Activated CD4-positive, alpha-beta T cell treated with anti-CD3 and anti-CD28 coated beads for 48 hours (primary cell): ENCODE measurements at places on chromosomes 16 and 17.

DNA sequence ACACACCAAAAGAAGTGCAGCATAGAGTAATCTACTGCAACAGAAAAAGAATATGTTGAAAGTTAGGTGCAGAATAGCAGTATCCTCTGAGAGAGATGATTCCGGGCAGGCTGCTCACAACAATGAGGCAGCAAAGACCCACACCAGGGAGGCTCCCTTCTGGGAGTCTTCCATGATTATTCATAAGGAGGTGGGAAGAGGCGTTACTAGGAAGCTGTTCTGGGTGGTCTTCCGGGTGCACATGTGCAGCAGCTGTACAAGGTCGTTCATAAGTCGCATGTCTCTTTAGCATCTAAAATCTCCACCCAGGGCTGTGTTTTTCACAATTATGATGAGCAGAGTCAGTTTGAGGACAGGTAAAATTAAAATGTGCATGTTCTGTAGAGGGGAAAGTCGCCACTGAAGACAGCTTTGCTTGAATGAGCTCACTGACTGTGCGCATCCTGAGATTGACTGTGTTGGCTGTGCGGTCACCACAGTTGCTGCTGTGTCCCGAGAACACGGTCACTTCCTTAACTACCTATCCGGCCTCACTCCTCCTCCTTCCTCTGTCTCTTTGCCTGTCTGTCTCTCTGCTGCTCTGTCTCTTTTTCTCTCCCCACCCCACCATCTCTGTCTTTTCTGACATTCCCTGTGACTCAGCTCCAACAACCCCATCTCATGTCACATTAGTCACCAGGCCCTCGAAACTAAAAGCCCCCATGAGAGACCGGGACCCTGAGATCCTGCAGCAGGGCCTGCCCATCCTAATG is 125.5 kb upstream of the HSBP1 start:
- no peak for DNase-seq

GRCh38 chr16:68992521-68992920 is 112.9 kb upstream of the HAS3 start:
- no peak for DNase-seq

DNA sequence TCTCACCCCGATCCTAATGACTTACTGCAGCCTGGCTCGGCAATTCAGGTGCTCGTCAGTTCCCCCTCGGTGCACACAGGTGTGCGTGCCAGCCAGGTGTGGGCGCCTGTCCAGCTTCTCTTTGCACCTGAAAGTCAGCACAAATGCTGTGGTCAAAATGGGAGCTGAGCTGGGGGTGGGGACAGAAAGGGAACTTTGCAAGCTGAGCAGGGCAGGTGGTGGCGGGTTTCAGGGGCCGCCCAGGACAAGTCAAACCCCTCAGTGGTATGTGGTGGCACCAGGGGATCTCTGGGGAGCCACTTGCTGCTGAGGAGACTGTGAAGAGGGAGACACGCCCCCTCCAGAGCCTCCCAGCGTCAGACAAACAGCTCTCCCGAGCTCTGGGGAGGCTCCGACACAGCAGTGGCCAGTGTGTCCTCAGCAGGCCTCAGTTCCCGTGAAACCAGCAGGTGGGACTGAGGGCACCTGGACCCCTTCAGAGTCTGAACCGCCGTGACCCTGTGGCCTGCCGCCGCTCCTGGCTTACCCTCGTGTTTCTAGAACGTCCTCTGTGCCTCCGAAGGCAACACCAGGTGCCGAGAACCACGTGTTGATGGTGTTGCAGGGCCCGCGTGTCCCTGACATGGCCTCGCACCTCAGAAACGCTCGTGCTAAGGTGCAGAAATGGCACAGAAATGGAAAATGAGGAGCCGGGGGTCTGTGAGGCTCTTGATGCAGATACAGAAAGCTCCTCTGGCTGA is 233.5 kb upstream of the TNRC6C start:
- no peak for DNase-seq

DNA sequence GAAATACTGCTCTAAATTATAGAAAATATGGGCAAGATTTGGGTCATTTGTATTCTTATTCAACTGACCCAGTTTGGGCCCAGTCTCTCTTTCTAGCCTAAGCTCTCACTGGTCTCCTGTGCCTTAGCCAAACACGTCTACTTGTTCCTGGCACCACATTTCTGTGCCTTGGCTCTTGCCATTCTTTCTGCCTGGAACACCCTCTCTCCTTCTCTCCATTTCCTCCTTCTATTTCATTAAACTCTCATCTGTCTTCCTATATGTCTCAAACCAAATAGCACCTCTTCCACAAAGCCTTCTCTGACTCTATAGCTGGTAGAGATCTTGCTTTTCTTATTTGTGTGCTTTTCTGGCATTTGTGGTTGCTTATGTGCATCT is 37.7 kb upstream of the NUFIP2 start:
- DNase-seq, result no peak

- no peak for DNase-seq
Measured at GRCh38 chr16:47058295-47059086, 85.0 kb upstream of the DNAJA2 start.
